ENCODE measurements at places on chromosomes 6 and 20. TPM values are rescaled to one million over a fixed set of nuclear protein-coding genes. Genes with fewer than 3 reads are reported as not detected.

DNA sequence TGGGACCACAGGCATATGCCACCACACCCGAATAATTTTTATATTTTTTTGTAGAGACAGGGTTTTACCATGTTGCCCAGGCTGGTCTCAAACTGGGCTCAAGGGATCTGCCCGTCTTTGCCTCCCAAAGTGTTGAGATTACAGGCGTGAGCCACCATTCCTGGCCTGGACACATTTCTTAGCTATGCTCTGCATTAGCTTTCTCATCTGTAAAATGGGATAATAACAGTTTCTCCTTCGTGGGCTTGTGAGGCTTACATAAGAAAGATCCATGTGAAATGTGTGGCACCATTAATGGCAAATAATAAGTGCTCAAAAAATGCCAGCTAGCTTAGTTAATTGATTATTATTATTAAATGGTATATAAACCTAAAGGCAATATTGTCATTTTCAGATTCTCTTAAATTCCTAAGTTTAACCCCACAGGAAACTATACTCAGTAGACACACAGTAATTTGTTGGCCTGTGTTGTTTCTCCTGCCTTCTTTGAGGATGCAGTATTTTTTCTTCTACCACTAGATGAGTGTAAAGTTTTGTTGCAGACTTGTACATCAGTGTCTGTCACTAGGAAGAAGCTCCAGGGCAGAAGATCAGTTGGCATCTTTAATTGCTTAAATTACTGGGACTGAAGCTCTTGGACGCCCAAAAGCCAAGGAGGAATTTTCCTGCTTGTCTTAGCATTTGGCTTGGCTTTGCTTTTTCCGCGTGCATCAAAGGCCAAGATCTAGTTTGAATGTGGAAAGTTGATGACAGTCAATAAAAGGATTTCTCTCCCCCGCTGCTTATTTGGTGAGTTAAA is 162.3 kb upstream of the ZNF217 start:
- no peak for DNase-seq

GRCh38 chr6:109056661-109057060 is 38.0 kb downstream of the SESN1 start:
- no peak for DNase-seq

GRCh38 chr6:91376686-91377085 is 789.8 kb upstream of the MAP3K7 start:
- DNase-seq, result no peak

The RIMS1 gene
- not detected for total RNA-seq

DNA sequence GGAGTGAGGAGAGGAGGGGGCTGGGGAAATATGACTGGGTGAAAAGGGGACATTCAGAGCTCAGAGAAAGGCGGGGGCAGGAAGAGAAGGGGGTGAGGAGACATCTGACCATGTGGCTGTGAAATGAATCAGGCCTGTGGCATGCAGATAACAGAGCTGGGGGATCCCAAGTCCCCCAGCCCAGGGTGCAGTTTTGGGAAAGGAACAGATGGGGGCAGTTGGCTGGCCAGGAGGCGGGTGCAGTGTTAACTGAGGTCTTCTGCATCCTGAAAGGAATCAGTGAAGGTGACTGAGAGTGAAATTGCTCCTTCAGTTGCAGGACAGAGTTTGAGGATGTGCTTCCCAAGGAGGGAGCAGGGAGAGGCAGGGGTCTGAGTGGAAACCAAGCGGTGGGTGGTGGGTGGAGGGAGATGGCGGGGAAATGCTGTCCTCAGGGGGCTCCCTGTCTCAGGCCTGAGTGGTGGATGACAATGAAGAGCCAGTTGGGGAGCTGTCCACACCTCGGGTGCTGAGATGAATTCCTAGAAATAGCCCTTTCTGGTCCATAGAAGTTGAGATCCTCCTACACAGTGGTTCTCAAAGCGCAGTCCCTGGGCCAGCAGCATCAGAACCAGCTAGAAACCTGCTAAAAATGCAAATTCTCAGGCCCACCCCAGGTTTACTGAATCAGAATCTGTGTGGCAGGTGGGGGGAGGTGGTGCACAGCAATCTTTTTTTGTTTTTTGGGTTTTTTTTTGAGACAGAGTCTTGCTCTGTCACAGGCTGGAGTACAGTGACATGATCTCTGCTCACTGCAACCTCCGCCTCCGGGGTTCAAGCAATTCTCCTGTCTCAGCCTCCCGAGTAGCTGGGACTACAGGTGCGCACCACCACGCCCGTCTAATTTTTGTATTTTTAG is 26.0 kb upstream of the CCDC167 start:
- DNase-seq, result no peak

The PTK6 gene
- not detected for total RNA-seq

The ZC2HC1B gene
- not detected for total RNA-seq

The VNN1 gene
- total RNA-seq, result not detected

DNA sequence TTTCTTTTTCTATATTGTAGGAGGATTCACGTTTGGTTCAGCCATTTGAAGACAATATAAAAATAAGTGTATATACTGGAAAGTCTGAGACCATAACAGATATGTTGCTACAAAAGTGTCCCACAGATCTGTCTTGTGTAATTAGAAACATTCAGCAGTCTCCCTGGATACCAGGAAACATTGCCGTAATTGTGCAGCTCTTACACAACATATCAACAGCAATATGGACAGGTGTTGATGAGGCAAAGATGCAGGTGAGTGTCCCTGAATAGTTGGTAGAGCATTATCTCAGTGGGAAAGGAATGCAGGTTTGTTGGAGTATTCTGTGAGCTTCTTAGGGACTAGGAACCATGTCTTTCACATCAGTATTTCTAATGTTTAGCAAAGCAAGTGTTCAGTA is 18.3 kb upstream of the ADGRF4 start:
- no peak for DNase-seq

GRCh38 chr20:60321601-60322000 is 363.4 kb downstream of the CDH26 start:
- DNase-seq, result no peak

DNA sequence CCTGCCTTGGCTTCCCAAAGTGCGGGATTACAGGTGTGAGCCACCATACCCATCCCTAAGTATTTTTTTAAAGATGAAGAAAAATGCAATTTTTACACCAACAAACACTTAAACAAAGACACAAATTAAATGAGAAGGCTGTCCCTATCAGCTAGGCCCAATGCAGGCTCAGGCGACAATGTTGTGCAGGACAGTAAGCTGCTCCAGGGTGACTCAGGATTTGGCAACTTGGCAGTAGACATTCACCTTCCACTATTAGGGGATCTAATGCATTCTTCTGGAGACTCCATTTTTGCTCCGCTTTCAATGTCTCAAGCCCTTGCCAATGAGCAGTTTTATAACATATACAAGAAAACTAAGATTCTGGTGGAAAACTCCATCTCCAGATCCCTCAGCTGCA is 19.7 kb downstream of the NDRG3 start:
- DNase-seq, result no peak

DNA sequence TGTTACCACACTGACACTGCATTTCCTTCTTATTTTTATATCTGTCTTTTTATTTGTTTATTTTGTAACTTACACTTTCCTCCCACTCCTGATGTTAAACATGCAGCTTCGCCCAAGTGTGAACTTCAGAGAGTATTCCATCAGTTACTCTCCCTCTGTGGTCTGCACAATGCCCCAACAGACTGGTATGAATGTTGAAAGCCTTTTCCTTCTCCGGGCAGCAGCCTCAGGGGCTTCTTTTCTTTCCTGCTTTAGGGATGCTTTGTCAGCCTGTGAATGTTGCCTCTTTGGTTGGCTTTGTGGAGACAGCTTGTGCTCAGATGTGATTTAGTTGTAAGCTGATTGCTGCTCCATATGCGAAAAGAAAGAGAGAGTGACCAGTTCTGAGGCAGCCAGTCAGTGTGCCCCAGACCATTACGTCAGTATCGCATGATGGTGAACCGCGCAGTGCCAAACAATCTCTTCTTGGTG is 44.0 kb downstream of the SMPDL3A start:
- DNase-seq, result no peak

The TCF21 gene
- total RNA-seq, result 0.32 TPM

GRCh38 chr6:131992557-131992956 is 41.4 kb upstream of the CCN2 start:
- DNase-seq, result no peak

The SAMD5 gene
- 1.3 TPM for total RNA-seq

- DNase-seq, result no peak
Observed at GRCh38 chr6:33628401-33628964, 7.4 kb downstream of the ITPR3 start.

DNA sequence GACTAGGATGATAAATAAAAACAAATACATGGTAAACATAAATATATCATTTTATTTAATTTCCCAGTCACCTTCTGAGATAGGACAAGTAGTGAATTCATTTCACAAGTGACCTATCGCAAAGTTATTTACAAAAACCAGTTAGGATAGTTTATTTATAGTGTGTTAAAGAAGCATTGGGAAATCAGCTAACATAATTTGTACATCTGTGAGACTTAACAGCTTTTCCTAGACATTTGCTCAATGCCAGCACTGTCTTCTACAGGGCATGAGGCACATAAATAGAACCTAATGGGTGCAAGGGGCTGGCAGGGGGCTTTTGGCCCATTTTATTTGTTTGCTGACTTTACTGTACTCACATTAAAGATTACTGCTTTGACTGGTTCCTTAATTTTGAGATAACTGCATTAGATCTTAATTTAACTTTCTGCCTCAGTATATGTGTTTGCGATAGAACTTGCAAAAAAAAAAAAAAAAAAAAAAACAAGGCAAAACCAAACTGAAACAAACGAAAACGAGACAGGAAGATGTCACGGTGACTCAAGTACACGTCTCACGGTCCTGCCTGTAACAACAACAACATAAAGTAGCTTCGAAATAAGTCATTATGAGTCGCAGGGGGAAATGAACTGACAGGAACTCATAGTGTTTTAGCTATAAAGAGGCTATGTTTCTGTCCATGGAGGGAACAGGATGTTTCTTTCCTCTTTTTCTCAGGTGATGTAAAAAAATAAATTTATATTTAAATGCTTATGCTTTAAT is 133.7 kb upstream of the GMDS start:
- DNase-seq, result no peak

DNA sequence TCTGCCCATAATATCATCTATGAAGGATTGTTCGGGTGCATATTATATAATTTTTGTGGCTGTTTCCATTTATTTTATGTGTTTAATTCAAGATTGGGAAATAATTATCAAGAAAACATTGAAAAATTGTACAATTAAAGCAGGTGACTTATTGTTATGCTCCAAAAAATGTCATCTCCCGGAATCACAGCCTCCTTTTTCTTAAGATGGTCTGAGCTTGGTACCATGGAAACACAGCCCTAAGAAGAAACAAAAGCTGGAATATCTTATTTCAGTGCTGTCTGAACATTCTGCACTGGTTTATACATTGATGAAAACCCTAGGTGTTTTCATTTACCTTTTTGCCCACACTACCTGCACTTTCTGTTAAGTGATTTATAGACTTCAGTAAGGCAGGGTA is 367.2 kb downstream of the ARHGAP18 start:
- no peak for DNase-seq

- no peak for DNase-seq
Observed at GRCh38 chr6:151634336-151634720, 140.5 kb downstream of the CCDC170 start.

All from ascending aorta (tissue), 2 donors.